ENCODE measurements at places on chromosomes 5 and 9.
A peak's percentile ranks its signal among the peaks of the same experiment; 100 is the strongest.

DNA sequence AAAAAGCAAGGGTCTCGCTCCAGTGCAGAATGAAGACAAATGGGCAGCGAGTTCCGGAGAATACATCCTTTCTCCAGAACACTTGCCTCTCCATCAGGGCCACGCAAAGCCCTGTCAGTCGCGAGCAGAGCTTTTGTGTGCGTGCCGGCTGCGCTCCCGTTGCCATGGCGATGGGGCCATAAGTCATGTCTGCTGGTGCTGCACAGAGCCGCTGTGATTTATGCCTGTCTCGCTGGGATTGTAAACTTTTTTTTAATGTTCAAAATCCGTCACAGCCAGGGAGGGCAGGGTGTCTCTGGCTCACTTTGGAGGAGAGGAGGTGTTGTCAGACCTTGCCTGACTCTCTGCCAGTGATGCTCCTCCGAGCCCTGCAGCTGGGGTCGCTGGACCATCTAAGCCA is 272.7 kb downstream of the TRIM32 start:
- DNase-seq, result no peak

DNA sequence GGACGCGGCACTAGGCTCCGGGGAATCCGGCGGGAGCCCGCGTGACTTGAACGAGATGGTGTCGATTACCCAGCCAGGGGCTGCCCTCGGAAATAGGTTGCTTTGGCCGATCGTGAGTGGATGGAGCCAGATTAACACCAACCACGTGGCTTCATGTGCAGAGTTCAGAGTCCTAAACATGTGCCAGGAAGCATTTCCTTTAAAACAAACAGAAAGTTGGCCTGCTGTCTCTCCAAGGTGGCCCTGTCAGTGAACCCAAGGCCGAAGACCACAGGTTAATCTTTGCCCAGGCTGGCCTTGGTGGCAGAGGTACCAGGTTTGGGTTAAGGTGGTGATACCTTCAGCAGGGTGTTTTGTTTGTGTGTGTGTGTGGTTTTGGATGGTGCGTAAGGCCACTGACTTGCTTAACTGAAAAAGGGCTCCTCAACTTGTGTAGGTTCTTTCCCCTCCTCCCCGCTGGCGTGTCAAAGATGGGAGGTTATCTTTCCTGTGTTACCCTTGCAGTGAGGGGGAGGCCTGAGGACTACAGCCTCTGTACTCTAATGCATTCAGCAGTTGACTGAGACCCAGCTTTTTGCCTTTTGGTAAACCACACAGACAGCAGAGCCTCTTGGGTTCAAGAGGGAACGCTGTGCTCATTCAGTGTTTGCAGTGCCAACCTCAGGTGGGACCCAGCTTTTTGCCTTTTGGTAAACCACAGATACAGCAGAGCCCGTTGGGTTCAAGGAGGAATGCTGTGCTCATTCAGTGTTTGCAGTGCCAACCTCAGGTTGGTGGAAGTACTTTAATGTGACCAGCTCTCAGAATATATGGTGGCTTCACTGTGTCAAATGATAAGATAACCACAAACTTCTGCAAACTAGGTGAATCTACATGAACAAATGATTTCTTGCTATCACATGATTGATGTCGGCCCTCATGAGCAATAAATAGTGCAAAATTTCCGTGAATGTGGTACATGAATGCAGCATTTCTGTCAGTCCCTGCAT is 1.4 kb downstream of the IQGAP2 start:
- peak; percentile 68 for DNase-seq

- no peak for DNase-seq
Observed at GRCh38 chr9:123925161-123925560, 4.8 kb downstream of the DENND1A start.

DNA sequence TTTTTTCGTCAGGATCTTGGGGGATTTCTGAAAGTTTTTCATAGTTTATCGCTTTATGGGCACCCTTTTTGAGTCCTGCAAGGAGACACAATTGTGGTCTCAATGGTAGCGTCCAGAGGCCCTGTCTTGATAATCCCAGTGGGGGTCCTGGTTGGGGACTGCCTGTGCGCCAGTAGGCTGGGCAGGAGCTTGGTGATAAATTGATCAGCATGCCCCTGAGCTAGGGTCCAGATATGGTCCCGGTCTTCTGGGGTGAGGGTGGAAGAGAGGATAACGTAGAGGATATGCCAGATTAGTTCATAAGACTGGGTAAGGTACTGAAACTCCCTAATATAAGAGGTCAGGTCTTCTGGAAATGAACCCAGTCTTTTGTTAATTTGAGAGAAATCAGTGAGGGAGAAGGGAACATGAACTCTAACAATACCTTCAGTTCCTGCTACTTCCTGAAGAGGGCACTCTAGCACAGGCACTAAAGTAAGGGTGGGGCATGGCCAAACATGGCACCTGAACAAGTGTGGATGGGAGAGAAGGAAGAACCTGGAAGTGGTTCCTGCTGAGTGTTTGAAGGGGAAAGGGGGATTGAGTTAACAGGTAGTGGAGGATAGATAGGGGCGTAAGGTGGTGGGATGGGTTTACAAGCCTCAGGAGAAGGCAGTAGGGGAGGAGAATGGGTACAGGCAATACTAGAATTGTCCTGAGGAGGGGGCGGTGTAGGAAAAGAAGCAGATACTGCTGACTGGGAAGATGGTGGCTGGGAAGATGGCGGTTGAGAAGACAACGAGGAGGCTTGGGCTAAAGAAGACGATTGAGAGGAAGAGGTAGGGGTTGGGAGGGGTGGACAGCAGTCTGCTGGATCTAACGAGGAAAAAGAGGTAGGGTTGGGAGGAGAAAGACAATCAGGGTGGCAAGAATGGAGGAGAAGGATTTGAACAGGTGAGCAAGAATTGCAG is 33.8 kb upstream of the ANXA2R start:
- peak; percentile 37 for DNase-seq

DNA sequence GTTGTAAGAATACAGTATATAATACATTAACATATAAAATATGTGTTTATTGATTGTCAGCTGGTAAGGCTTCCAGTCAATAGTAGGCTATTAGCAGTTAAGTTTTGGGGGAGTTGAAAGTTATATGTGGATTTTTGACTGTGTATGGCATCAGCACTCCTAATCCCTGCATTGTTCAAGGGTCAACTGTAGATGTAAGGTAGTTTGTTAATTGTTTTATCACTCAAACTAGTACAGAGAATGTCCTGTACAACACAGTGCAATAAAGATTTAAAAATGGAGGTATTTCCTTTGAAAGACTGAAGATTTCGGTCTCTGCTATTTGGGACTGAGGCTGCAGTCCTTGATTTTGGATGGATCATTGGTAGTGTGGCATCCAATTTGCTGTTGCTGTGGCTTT is 484.4 kb downstream of the KDM4C start:
- DNase-seq, result no peak

DNA sequence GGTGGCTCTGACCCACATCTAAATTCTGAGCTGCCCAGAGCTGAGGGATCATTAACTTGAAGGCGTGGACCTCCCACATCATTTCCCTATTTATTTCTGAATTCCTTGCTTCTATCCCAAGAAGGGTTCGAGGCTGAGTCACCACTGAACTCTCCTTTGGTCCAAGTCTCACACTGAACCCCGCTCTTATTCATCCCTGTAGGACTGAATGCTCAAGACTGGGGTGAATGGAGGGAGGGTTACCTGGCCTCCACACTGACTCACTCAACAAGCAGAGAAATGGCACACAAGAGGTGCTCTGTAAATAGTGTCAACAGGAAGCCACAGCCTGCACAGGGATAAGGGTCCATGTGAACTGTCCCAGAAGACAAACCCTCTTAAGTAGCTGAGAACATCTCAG is 79.1 kb upstream of the FSTL4 start:
- DNase-seq, result no peak

GRCh38 chr5:39224196-39224761 is 4.9 kb upstream of the FYB1 start:
- no peak for DNase-seq

Data from activated naive CD8-positive, alpha-beta T cell treated with anti-CD3 and anti-CD28 coated beads for 36 hours (primary cell).